ENCODE measurements at places on chromosomes 7 and 10.

- DNase-seq, result no peak
Measured at GRCh38 chr10:8013006-8013405, 41.5 kb upstream of the GATA3 start.

DNA sequence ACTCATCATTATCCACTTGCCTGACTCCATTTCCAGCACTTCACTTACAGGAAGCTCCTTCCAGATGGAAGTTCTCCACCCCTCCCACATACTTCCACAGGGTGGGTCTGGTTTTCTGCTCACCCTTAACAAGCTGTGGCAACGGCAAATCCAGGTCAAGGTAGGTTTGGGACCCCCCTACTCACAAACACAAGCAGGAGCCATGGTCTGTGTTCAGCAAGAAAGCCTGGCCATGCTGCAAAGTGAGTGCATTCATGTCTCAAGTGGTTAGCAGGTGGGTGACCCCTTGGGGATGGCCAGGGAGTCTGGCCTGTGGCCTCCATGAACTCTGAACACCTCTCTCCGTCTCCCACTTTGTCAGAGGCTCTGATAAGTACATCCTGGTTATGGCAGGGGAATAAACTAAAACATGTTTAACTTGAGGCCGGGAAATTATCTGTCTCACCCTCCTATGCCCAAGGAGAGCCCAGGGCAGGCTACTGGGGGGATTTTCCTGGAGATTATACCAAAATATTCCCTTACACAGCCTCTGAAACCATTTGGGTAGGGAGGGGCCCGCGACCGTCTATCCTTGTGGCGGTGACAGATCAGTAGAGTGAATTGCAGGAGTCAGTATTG lies 844 bp downstream of the XPNPEP1 start:
- DNase-seq, result no peak

GRCh38 chr10:106396192-106396591 lies 768.3 kb downstream of the SORCS1 start:
- no peak for DNase-seq

DNA sequence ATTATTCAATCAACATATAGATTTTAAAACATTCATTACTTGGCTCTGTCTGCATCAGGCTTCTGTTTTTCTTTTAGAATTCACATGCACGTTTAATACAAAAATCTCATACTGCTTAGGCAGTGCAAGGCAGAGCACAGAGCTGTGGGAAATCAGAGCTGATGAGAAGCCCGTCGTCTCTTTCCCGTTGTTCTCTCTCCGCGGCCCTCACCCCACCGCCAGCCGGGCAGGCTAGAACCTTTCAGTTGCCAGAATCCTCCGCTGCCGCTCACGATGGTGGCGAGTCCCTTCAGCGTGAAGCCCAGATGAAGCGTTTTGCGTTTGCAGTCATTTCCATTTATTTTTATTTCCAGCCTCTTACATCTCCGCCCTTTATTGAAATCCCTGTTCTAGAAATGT lies 648.2 kb downstream of the SDK1 start:
- no peak for DNase-seq

Data from GM03348 (cell line).